ENCODE measurements at places on chromosomes 16 and 17.
A peak's percentile ranks its signal among the peaks of the same experiment; 100 is the strongest.

GRCh38 chr17:35021520-35022380 is 41.4 kb downstream of the LIG3 start:
- H3K27ac ChIP-seq: peak overlapping the region; percentile 40
- no peaks in the 10 kb centered on the region for H3K27me3 ChIP-seq
- no peaks in the 10 kb centered on the region for H3K36me3 ChIP-seq
- no peak overlapping the region for H3K4me3 ChIP-seq

- no peaks in the 10 kb centered on the region for H3K4me1 ChIP-seq
- H3K27me3 ChIP-seq: no peaks in the 10 kb centered on the region
- no peaks in the 10 kb centered on the region for H3K36me3 ChIP-seq
- DNase-seq: no peak
- H3K27ac ChIP-seq: no peak overlapping the region
- no peak overlapping the region for H3K4me3 ChIP-seq
Observed at GRCh38 chr17:32780721-32781120, 96.2 kb downstream of the MYO1D start.

DNA sequence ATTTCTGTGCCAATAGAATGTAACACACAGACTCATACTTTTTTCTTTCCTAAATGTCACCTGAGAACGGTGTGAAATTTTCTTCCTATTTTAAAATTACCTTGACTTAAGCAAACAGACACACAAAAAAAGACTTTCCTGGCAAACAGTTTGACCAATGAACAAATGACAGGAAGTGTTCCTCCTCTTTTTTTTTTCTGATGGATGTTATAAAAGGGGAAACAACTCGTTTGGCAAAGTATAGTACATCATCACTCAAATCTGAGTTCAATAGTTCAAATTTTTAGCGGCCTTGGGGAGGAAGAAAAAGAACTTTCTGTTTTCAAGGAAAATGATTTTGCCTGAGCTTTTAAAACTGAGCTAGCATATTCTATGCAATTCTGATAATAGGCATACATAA is 19.8 kb downstream of the HS3ST3A1 start:
- no peak overlapping the region for H3K4me3 ChIP-seq
- H3K4me1 ChIP-seq: no peaks in the 10 kb centered on the region
- no peak overlapping the region for H3K27ac ChIP-seq
- DNase-seq: no peak

GRCh38 chr17:74632617-74633016 is 9.1 kb upstream of the CD300E start:
- no peaks in the 10 kb centered on the region for H3K4me1 ChIP-seq
- H3K27ac ChIP-seq: no peak overlapping the region
- H3K36me3 ChIP-seq: no peaks in the 10 kb centered on the region
- H3K27me3 ChIP-seq: peaks cover 85% of the 10 kb centered on the region
- no peak for DNase-seq
